SHP77 treated with DMSO at 0.1 percent for 48 hours (cell line): ENCODE measurements at places on chromosomes 12 and 14.

DNA sequence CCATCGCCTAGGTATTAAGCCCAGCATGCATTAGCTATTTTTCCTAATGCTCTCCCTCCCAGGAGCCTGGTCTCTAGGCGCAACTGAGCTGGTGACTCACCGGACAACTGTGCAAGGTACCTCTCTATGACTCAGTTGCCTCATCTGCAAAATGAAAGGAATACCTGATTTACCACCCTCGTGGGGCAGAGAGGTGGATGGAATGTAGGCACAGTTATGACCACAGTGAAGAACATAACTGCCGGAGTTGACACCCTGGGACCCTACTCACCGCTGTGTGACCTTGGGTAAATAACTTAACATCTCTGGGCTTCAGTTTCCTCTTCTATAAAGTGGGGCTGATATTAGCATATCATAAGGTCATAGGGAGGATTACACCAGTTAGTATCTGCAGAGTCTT, 22.6 kb downstream of the BCL11B start:
- no peak for DNase-seq

DNA sequence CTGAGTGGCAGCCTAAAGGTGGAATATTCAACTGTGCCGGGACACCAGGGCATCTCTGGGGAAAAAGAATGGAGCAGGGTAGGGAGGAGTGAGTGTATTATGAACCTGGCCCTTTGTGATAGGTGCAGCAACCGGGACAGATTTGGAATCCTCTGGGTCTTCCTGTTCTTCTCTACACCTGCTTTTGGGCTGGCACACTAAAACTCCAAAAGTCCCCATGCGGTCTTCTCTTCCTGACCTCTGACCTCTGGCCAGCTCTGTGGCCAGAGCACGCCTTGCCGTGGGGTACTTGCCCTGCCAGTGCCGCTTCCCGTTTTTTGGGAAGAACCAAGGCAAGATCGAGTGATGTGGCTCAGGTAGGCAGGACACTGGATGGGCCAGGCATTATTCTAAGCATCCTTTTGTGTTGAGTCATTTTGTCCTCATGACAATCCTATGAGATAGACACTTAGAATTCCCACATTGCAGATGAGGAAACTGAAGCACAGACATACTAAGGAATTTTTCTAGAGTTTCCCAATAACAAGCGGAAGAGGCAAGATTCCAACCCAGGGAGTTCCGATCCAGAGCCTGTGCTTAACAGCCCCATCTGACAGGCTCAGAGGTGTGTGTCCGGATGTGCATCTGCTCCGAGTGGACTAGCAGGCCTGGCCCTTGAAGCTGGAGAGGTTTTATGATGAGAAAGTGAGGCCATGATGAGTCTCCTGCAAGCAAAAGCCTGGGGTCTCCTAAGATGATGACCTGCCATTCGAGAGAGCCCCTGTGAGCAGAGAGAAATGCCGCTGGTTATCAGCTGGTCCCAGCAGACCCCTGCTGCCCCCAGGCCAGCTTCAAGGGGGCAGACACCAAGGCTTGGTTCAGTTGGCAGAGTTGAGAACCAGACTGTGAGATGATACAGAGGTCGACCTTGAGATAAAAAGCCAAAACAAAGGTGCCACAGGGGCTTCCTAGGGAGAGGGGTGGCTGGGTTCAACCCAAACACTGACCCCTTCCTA, 67.9 kb upstream of the ESRRB start:
- no peak for DNase-seq

DNA sequence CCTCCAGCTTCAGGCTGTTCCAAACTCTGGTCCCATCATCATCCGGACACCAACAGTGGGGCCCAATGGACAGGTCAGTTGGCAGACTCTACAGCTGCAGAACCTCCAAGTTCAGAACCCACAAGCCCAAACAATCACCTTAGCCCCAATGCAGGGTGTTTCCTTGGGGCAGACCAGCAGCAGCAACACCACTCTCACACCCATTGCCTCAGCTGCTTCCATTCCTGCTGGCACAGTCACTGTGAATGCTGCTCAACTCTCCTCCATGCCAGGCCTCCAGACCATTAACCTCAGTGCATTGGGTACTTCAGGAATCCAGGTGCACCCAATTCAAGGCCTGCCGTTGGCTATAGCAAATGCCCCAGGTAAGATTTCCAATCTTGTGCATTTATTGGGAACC, 3.3 kb downstream of the SP1 start:
- no peak for DNase-seq

DNA sequence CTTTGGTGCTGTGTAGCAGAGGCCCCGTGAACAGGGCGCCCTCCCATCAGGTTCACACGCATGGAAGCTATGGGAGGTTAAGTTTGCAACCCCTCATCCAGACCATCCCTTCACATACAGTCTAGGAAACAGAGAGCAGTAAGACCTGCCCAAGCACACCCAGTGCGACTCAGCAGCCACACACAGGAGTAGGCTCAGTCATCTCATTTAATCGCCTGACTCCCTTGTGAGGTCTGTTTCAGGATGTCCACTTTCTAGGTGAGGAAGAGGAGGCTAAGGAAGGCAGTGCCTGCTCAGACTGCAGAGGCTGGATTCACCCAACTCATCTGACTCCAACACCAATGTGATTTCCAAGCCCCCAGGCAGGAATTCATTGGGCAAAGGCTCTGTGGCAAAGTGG, 11.9 kb downstream of the BDKRB1 start:
- DNase-seq: peak; percentile 6

DNA sequence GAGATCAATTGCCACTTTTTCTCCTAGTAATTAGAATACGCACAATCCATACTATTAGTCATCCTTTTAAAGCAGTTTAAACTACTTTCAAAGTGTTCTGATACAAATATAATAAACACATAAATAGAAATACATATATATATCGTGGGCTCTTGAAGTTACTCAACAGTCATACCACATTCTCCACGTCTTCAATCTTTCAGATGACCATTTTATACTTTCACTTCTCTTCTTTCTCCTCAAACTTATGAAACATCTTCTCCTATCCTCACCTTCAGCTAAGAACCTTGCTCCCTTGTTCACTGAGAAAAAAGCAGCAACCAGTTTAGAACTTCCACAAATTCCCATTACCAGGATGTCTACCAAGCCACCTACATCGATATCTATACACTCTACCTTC, 19.2 kb downstream of the CEP290 start:
- no peak for DNase-seq

- no peak for DNase-seq
Measured at GRCh38 chr12:59652130-59652529, 56.3 kb downstream of the SLC16A7 start.

GRCh38 chr14:79331830-79332229, 879.5 kb downstream of the DIO2 start:
- no peak for DNase-seq

- no peak for DNase-seq
Measured at GRCh38 chr12:108881953-108882352, 2.1 kb downstream of the DAO start.
